ENCODE measurements at places on chromosomes 1 and 21. TPM values are rescaled to one million over a fixed set of nuclear protein-coding genes. Genes with fewer than 3 reads are reported as not detected.

GRCh38 chr1:31683997-31684396 is 19.8 kb downstream of the COL16A1 start:
- H3K27me3 ChIP-seq: peaks cover 3% of the 10 kb centered on the region
- DNase-seq: no peak
- no peaks in the 10 kb centered on the region for H3K36me3 ChIP-seq
- H3K4me3 ChIP-seq: no peak overlapping the region
- H3K27ac ChIP-seq: no peak overlapping the region

DNA sequence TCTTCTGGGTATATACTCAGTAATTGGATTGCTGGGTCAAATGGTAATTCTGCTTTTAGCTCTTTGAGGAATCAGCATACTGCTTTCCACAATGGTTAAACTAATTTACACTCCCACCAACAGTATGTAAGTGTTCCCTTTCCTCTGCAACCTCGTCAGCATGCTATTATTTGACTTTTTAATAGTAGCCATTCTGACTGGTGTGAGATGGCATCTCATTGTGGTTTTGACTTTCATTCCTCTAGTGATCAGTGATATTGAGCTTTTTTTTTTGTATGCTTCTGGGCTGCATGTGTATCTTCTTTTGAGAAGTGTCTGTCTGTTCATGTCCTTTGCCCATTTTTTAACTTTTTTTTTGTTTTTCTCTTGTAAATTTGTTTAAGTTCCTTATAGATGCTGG is 279.4 kb downstream of the PTGER3 start:
- H3K27ac ChIP-seq: no peak overlapping the region
- H3K36me3 ChIP-seq: no peaks in the 10 kb centered on the region
- DNase-seq: no peak
- no peaks in the 10 kb centered on the region for H3K27me3 ChIP-seq
- no peak overlapping the region for H3K4me3 ChIP-seq

GRCh38 chr1:244204004-244204403 is 152.9 kb downstream of the ZBTB18 start:
- no peaks in the 10 kb centered on the region for H3K36me3 ChIP-seq
- no peak for DNase-seq
- H3K27me3 ChIP-seq: no peaks in the 10 kb centered on the region
- no peak overlapping the region for H3K27ac ChIP-seq
- H3K4me3 ChIP-seq: no peak overlapping the region
- no peaks in the 10 kb centered on the region for H3K4me1 ChIP-seq

GRCh38 chr1:215040190-215040589 is 42.3 kb upstream of the KCNK2 start:
- DNase-seq: no peak
- no peaks in the 10 kb centered on the region for H3K4me1 ChIP-seq
- H3K27ac ChIP-seq: no peak overlapping the region
- no peaks in the 10 kb centered on the region for H3K27me3 ChIP-seq
- H3K4me3 ChIP-seq: no peak overlapping the region

GRCh38 chr1:107172450-107173170 is 31.8 kb downstream of the NTNG1 start:
- H3K27ac ChIP-seq: no peak overlapping the region
- no peaks in the 10 kb centered on the region for H3K36me3 ChIP-seq
- H3K27me3 ChIP-seq: no peaks in the 10 kb centered on the region

DNA sequence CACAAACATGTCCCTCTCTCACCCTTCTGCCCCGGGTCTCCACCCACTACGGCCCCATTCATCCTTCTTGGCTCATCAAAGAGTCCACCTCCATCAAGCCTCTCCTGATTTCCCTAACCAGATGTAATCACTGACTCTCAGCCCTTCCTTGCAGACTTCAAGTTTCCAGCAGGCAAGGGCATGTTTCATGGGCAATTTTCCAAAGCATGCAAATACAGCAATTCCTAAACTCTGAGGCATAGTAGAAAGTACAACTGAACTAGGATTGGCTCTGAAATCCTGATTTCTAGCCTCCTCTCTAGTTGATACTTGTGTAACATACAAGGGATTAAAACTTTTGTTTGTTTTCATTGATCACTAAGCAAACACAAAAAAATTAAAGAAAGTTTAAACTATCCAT is 109.1 kb upstream of the GADD45A start:
- DNase-seq: no peak
- no peaks in the 10 kb centered on the region for H3K36me3 ChIP-seq
- H3K27ac ChIP-seq: no peak overlapping the region
- no peaks in the 10 kb centered on the region for H3K4me1 ChIP-seq
- no peak overlapping the region for H3K4me3 ChIP-seq

GRCh38 chr1:3995141-3995780 is 95.2 kb upstream of the C1orf174 start:
- no peaks in the 10 kb centered on the region for H3K27me3 ChIP-seq
- DNase-seq: no peak
- H3K4me1 ChIP-seq: no peaks in the 10 kb centered on the region
- no peaks in the 10 kb centered on the region for H3K36me3 ChIP-seq
- H3K27ac ChIP-seq: no peak overlapping the region

- no peaks in the 10 kb centered on the region for H3K27me3 ChIP-seq
- peak overlapping the region; percentile 52 for H3K27ac ChIP-seq
- no peak overlapping the region for H3K4me3 ChIP-seq
- peak; percentile 56 for DNase-seq
- no peaks in the 10 kb centered on the region for H3K36me3 ChIP-seq
Measured at GRCh38 chr1:66300972-66301451, 232.9 kb upstream of the SGIP1 start.

- H3K36me3 ChIP-seq: no peaks in the 10 kb centered on the region
- no peak overlapping the region for H3K4me3 ChIP-seq
- no peaks in the 10 kb centered on the region for H3K4me1 ChIP-seq
- no peaks in the 10 kb centered on the region for H3K27me3 ChIP-seq
- no peak overlapping the region for H3K27ac ChIP-seq
Measured at GRCh38 chr21:21074305-21074704, 76.1 kb downstream of the NCAM2 start.

DNA sequence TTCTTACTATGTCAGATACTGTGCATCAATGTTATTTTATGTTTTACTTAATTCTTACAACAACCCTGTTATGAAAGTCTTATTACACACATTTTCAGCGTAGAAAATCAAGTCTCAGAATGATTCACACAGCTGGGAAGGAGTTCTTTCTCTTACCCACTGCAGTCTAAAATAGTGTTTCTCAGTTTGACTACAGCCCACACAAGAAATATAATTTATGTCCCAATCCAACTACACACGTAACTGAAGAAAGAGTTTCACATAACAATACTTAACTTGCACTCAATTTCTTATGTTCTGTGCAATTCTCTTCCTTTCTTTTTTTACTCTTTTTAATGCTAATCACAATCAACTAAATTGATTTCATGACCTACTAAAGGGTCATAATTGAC is 252.8 kb upstream of the ADGRL2 start:
- no peak overlapping the region for H3K4me3 ChIP-seq
- no peaks in the 10 kb centered on the region for H3K36me3 ChIP-seq
- H3K4me1 ChIP-seq: no peaks in the 10 kb centered on the region
- H3K27me3 ChIP-seq: no peaks in the 10 kb centered on the region

DNA sequence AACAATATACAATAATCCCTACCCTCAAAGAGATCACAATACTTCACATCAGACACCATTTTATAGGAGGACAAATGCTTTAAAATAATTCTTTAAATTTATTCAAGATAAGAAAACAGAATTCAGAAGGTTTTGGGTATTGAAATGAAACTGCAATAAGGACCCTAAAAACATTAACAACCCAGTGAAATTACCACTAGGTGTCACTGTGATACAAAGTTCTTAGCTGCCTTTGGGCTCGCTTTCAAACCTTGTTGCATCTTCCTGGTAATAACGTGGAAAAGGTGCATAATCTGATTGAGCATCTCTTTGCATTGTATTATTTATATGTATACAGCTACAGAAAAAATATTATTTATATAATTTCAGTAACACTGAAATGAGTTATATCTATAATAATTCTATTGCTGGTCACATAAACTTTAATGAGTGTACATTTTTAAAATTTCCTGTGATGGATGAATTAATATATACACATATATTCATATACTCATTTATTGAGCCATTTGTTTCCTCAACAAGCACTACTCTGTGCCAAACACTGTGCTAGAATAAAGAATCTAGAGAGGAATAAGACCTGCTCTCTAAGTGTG is 185.2 kb downstream of the FAF1 start:
- peak; percentile 32 for DNase-seq
- H3K4me3 ChIP-seq: no peak overlapping the region
- H3K27ac ChIP-seq: no peak overlapping the region
- H3K4me1 ChIP-seq: no peaks in the 10 kb centered on the region
- no peaks in the 10 kb centered on the region for H3K27me3 ChIP-seq

DNA sequence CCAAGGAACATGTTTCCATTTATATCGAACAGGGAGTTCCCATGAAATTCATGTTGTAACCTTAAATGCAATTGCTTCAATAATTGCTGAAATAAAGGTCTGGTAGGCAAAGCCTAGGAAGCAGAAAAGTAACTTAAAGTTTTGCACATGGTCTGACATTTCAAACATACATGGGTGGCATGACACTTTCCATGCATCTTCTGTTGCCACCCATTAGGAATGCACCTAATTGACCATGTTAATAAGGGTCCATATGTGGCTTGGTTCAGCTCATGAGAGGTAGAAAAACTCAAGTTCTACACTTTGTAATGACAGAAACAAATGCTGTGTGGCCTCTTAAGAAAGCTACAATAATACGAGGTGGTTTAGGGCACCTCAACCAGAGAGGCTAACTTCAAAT is 72.0 kb upstream of the GORAB start:
- H3K4me1 ChIP-seq: no peaks in the 10 kb centered on the region
- H3K4me3 ChIP-seq: no peak overlapping the region
- H3K27ac ChIP-seq: no peak overlapping the region
- no peaks in the 10 kb centered on the region for H3K36me3 ChIP-seq
- no peak for DNase-seq
- H3K27me3 ChIP-seq: no peaks in the 10 kb centered on the region

CAPZB gene
- 255 TPM for total RNA-seq

SEC16B gene
- total RNA-seq: not detected

USH2A gene
- not detected for total RNA-seq
